ENCODE measurements at places on chromosomes 1 and 21.

DNA sequence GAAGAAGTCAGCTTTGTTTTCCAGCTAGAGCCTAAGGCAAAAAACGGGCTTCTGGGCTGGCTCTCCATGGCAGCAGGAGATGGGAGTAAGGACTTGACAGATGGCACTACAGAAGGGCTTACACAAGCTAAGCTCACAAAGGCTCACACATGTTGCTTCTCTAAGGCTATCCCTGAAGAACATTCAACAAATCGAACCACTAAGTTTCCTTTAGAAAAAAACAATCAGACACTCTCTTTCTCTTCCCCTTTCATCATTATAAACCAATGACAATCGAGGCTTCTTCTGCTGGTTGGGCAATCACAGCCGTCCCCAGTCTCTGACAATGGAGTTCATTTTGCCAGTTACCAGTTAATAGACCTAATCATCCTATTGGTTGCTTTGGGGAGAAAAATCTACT is 40.5 kb downstream of the TRIT1 start:
- DNase-seq = no peak

- DNase-seq = no peak
Observed at GRCh38 chr1:178503849-178504248, 7.1 kb upstream of the CLEC20A start.

DNA sequence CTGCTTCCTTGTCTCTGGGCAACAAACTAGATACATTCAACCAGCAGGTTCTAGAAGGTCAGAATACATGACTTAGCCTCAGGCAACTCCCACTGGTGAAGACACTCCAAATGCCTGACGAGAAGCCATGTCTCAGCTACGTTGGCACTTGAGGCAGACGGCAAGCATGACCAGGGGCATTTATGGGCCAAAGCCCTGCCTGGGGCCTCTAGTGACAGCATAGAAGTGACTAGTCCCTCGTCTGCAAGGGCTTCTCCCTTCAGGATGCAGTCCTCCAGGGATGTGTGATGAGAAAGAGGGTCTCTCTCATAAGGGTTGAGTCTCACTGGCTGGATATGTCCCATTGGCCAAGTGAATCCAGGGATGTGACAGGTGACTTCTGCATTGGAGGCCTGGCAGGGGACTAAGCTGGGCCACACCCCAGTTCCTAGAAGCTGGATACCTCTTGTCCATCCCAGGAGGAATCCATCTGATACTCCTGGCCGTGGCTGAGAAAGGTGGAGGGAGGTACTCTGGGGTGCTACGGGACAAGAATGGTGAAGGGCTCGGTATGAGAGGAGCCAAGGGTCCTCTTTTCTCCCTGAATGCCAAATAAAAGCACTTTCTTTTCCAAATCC is 148.6 kb upstream of the HMGB4 start:
- DNase-seq = no peak

DNA sequence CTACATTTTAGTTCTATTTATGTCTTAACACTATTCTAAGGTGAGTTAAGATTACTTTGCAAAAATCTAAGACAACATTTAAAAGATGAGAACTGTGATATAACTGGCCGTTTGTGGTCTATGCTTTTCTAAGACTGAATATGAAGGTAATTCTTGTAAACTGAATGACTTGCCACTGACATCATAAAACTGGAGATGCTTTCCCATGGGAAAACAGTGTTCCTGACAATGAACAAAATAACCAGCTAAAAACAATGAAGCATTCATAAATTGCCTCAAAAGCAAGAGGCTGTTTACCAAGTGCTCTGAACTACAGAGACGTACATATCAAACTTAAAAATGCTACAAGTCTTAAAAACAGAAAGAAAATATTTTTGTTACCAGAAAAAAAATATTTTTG is 54.7 kb downstream of the APP start:
- no peak for DNase-seq

GRCh38 chr21:15272171-15272570 is 207.4 kb upstream of the NRIP1 start:
- DNase-seq = no peak

GRCh38 chr21:33478935-33479678 is 667 bp downstream of the TMEM50B start:
- DNase-seq = peak; percentile 74

DNA sequence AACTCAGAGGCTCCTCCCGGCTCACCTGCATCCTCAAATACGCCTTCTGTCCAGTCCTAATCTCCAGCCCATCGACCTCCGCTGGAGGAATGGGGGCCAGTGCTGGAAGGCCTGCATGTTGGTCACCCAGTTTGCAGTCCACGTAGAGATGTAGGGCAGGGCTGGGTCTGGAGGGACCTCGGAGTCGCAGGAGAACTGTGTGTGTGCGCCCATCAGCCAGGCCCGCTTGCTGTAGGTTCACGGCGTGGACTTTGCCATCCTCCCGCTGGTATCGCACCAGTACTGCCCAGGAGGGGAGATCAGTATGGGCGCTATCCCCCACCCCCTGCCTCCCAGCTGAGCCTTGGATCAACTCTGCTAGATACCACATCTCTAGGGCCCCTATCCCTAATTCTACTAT is 2.7 kb downstream of the THBS3 start:
- no peak for DNase-seq

- DNase-seq = no peak
Observed at GRCh38 chr1:184685116-184685515, 69.5 kb downstream of the EDEM3 start.

GRCh38 chr1:9859281-9860014 is 35.7 kb upstream of the CLSTN1 start:
- no peak for DNase-seq

DNA sequence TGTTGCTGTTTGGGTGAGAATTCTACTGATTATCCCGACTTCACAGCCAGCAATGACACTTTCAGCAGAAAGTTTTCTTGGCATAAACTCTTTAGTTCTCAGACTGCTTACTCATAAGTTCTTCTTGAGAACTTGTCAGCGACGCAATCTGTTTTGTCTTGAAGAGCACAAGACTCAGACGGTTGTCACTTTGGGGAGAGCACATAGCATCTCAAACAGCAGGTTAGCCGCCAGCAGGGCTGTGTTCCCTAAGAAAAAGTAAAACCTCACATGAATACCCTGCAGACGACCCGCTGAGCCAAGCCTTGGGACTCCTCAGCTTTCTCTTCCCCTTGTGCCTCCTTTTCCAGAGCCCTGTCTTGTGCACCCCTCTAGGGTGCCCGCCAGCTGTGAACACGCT is 11.4 kb downstream of the AGMAT start:
- DNase-seq = no peak

- DNase-seq = no peak
Observed at GRCh38 chr1:203777596-203777995, 12.6 kb downstream of the LAX1 start.

GRCh38 chr1:215497528-215497927 is 69.6 kb upstream of the KCTD3 start:
- no peak for DNase-seq

- no peak for DNase-seq
Observed at GRCh38 chr1:18716112-18716784, 85.6 kb downstream of the PAX7 start.

- DNase-seq = no peak
Observed at GRCh38 chr1:186834399-186834958, 5.7 kb downstream of the PLA2G4A start.

- DNase-seq = no peak
Observed at GRCh38 chr1:67886076-67886475, 52.8 kb upstream of the GNG12 start.

DNA sequence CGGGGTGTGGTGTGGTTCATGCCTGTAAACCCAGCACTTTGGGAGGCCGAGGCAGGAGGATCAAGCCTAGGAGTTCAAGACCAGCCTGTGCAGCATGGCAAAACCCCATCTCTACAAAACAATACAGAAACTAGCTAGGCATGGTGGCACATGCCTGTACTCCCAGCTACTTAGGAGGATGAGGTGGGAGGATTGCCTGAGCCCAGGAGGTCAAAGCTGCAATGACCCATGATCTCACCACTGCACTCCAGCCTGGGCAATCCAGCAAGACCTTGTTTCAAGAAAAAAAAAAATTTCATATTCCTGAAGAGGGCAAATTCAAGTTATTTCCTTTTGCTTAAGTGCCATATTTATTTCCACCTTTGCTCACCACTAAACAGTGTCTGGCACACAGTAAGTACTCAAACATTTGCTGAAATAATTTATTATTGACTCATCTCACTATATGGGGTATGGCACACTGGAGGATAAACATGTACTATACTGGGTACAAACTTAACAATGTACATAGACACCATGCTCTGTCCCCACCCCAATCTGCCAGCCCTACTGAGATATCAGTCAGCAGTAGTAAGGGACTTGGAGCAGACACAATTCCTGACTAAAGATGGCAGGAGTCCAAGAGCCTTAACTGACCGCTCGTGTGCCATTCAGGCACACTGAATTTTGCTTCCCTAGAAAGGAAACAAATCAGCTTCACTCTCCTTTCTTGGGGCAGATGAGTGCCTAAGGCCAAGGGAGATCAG is 15.5 kb downstream of the MEAF6 start:
- no peak for DNase-seq

- no peak for DNase-seq
Observed at GRCh38 chr1:18924221-18924691, 21.9 kb upstream of the ALDH4A1 start.

- DNase-seq = no peak
Observed at GRCh38 chr1:25522031-25522655, 21.3 kb upstream of the LDLRAP1 start.

- no peak for DNase-seq
Observed at GRCh38 chr1:190478149-190479049, 735 bp upstream of the BRINP3 start.

GRCh38 chr21:43874085-43874805 is 9.2 kb downstream of the AGPAT3 start:
- no peak for DNase-seq

- no peak for DNase-seq
Observed at GRCh38 chr1:22592919-22593790, 29.9 kb downstream of the EPHA8 start.

DNA sequence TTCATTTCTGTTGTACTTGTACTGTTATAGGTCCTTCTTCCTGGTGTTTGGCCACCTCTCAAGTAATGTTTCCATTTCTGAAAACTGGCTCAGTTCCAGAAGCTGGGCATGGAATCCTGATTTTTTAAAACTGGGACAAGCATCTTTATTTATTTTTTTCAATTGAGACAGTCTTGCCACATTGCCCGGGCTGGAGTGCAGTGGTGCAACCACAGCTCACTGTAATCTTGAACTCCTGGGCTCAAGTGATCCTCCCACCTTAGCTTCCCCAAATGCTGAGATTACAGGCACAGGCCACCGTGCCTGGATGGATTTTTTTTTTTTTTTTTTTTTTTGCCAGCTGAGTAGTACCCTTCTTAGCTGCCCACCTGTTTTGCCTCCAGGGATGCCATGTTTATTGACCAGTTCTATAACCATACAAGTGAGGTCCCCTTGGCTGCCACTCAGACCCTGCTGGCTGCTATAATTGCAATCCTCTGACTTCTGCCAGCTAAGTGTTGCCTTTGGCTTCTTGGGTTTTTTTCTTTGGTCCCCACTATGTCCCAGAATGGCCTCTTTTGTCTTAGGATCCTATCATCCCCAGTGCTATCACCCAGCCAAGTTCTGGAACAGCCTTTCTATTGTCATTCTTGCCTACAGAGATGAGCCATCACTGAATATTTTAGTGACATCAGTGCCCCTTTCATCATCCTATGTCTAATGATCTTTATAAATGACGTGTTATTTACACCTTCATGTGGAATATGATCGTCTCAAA is 3.9 kb upstream of the DIP2A start:
- no peak for DNase-seq

DNA sequence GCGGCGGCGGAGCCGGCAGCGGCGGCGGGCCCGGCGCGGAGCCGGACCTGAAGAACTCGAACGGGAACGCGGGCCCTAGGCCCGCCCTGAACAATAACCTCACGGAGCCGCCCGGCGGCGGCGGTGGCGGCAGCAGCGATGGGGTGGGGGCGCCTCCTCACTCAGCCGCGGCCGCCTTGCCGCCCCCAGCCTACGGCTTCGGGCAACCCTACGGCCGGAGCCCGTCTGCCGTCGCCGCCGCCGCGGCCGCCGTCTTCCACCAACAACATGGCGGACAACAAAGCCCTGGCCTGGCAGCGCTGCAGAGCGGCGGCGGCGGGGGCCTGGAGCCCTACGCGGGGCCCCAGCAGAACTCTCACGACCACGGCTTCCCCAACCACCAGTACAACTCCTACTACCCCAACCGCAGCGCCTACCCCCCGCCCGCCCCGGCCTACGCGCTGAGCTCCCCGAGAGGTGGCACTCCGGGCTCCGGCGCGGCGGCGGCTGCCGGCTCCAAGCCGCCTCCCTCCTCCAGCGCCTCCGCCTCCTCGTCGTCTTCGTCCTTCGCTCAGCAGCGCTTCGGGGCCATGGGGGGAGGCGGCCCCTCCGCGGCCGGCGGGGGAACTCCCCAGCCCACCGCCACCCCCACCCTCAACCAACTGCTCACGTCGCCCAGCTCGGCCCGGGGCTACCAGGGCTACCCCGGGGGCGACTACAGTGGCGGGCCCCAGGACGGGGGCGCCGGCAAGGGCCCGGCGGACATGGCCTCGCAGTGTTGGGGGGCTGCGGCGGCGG is 1.0 kb downstream of the ARID1A start:
- peak; percentile 72 for DNase-seq

- no peak for DNase-seq
Observed at GRCh38 chr1:205571747-205572146, 60.1 kb downstream of the ELK4 start.

DNA sequence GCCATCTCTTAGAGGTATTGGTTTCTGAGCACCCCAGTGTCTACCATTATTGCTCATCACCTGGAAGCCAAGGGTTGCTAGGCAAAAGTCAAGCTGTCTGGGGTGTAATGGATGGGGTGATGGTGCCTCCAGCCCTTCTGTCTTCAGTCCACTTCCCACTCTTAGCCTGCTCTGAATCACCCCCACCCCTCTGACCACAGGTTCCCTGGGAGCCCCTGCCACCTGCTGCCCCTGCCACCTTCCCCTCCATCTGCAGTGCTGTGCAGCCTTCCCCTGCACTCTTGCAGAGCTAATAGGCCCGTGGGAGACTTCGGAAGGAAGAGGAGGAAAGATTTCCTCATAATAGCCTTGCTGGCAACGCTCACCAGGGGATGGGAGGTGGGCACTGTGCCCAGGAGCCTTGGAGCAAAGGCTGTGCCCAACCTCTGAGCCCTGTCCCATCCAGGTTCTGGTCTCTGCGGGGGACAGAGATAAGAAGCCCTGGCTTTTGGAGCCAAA is 35.5 kb downstream of the CAPN2 start:
- DNase-seq = no peak

GRCh38 chr1:51299981-51300670 is 30.2 kb downstream of the TTC39A start:
- no peak for DNase-seq

- peak; percentile 84 for DNase-seq
Observed at GRCh38 chr1:3651930-3652547, at the start of gene TP73. Gene TP73 (plus strand): TSS chr1:3652516. CDS start chr1:3682366, 29,850 bp downstream.

- no peak for DNase-seq
Observed at GRCh38 chr1:171017426-171017825, 73.3 kb upstream of the FMO3 start.

GRCh38 chr1:231882790-231883189 is 256.2 kb downstream of the DISC1 start:
- no peak for DNase-seq

Data from GM13977 (cell line).